NCI-H1694 (cell line): ENCODE measurements at places on chromosomes 2 and 18.

GRCh38 chr2:25018681-25019080 lies 23.2 kb upstream of the EFR3B start:
- DNase-seq, result no peak

- DNase-seq, result no peak
These were observed 39.0 kb downstream of the VAPA start for GRCh38 chr18:9952633-9953416.

- no peak for DNase-seq
These were observed 227.5 kb downstream of the ANKRD30B start for GRCh38 chr18:14975431-14975830.

- peak; percentile 12 for DNase-seq
These were observed 128.6 kb upstream of the NYAP2 start for GRCh38 chr2:225270861-225271260.

- no peak for DNase-seq
These were observed 45.9 kb upstream of the AAK1 start for GRCh38 chr2:69689466-69689865.

DNA sequence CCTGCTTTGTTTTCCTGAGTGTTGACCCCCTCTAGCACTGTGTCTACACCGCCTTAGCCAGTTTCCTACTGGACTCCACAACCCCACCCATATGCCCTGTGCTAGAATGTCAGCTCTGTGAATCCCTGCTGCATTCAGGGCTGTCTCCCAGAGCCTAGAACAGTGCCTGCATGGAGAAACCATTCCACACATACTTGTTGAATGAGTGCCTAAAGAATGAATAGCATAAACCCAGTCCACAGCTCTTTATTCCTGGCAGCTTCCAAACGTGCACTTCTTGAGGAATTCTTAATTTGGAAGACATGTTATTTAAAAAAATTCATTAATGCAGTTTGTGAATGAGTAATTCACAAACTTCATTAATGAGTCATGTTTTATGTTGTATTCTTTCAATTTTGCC lies 6.5 kb upstream of the NAPG start:
- DNase-seq, result no peak

- DNase-seq, result no peak
These were observed 391.2 kb downstream of the PTPRM start for GRCh38 chr18:7958081-7958896.

GRCh38 chr18:3593904-3594759 lies 144.2 kb downstream of the TGIF1 start:
- DNase-seq, result peak; percentile 86

- DNase-seq, result peak; percentile 8
These were observed 19.6 kb downstream of the CHN1 start for GRCh38 chr2:174985614-174986013.

- DNase-seq, result no peak
These were observed 23.2 kb upstream of the KDM3A start for GRCh38 chr2:86417961-86418360.
